ENCODE measurements at places on chromosomes 4 and X. TPM values are rescaled to one million over a fixed set of nuclear protein-coding genes. Genes with fewer than 3 reads are reported as not detected.

The TRIM61 gene
- not detected for total RNA-seq

The EIF2S3 gene
- total RNA-seq: 295 TPM

The TMPRSS11F gene
- not detected for total RNA-seq

The GIMD1 gene
- not detected for total RNA-seq

DNA sequence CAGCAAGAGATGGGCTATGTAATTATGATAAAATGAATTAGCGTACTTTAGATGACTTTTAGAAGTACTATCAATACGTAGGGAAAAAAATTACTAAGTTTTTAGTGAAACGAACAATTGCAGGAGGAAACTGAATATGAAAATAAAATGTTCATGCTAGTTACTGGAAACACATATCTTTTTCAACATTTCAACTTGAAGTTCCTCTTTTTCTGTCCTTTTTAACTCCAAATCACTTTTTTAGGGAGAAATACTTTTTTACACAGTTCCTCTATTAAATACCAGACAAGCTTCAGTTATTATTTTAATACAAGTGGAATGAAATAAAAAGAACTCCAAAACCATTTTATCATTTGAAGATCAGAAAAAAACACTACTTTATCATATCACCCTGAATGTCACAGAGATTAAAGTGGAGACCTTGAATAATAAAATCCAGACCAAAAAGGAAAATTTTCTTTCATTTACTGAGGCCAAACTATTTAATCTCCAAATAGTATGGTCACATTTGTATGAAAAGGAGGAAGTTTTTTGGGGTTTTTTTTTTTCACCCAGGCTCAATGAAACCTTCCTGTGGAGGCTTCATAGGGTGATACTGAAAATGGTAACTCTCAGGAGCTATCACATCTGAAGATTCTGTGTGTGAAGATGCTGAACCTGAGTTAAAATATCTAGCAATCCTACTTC, 306.2 kb downstream of the INPP4B start:
- DNase-seq: no peak
- no peak overlapping the region for H3K27ac ChIP-seq
- no peak overlapping the region for H3K4me3 ChIP-seq
- no peaks in the 10 kb centered on the region for H3K27me3 ChIP-seq

DNA sequence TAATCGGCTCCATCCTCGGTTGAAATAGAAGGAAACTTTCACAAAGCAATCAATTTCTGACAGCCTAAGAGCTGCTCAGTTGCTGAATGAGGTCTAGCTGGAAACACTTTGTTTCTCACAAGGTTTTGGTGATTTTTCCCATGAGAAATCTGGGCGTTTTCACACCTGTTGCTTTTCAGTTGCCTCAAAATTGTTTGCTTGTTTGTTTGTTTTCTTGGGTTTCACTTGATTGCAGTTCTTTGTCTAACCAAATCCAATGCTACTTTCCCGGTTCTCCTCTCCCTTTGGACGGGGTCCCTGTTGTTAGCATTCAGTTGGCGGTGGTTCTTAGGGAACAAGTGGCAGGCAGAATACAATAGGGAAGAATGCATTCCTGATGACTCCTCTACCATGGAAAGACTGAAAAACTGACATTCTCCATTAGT, 135.5 kb downstream of the PALLD start:
- H3K27ac ChIP-seq: peak overlapping the region; percentile 96
- H3K36me3 ChIP-seq: no peaks in the 10 kb centered on the region
- no peaks in the 10 kb centered on the region for H3K27me3 ChIP-seq

DNA sequence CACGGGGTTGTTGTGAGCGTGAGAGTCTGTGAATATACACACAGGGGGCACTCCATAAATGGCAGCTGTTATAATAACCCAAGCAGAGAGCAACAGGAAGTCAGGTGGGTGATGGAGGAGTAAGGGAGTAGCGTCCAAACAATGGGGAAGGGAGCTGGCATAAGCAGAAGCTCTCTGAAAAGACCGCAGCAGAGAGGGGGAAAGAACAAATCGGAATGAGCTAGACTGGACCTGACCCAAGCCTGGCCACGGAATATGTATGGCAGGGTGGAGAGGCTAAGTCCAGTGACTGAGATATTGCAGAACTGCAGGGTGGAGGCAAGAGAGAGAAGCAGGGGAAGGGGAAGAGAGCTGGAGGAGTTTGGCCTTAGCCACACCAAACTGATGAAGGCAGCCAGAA, 6.5 kb upstream of the GJB1 start:
- no peak overlapping the region for H3K27ac ChIP-seq
- no peaks in the 10 kb centered on the region for H3K4me1 ChIP-seq
- peaks cover 3% of the 10 kb centered on the region for H3K27me3 ChIP-seq
- no peak for DNase-seq
- no peak overlapping the region for H3K4me3 ChIP-seq

DNA sequence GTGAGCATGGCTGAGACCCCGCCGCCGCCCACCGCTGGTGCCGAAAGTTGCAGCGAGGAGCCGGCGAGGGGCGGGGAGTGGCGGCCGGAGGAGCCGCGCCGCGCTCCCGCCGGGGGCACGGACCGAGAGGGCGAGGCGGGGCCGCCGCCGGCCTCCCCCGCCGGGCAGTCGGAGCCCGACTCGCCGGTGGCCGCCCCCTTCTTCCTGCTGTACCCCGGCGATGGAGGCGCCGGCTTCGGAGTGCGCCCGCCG, 16.5 kb downstream of the UTP3 start:
- H3K27ac ChIP-seq: no peak overlapping the region
- no peaks in the 10 kb centered on the region for H3K27me3 ChIP-seq
- DNase-seq: no peak
- H3K36me3 ChIP-seq: no peaks in the 10 kb centered on the region
- peak overlapping the region; percentile 93 for H3K4me3 ChIP-seq

DNA sequence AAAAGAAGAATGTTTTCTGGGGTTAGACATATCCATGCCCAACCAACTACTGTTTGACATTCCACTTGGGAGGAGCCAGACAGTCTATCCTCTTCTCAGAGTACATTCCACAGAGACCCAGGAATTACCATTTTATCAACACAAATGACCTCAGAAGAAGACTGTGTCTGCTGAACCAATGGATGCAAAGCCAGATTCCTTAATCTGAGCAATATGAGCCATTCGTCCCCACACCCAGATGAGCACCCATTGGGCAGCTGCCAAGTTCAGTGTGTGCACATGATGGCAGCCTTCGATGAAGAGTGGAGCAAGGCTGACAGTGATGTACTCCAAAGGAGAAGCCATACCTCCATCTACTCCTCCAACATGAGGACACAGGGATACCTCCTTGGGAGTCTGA, 111.3 kb downstream of the ZNF674 start:
- no peaks in the 10 kb centered on the region for H3K36me3 ChIP-seq
- no peak overlapping the region for H3K27ac ChIP-seq
- DNase-seq: no peak
- no peaks in the 10 kb centered on the region for H3K4me1 ChIP-seq
- no peaks in the 10 kb centered on the region for H3K27me3 ChIP-seq

DNA sequence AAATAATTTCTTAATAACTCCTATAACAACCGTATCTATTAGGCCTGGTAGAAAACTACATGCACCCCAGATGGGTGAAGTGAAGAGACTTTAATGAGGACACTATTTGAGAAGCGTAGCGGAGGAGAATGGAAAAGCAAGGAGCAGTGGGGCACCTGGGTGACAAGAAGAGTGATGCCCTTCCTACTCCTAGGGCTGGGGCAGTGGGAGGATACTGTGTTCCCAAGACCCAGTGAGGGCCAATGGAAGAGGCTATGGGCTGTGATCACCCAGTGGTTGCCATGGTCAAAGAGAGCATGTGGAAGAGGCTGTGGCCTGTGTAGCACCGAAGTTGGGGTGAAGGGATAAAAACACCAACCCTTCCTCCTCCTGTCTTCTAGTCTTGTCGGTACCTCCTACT, 86.5 kb upstream of the SHISA3 start:
- H3K36me3 ChIP-seq: no peaks in the 10 kb centered on the region
- H3K27ac ChIP-seq: no peak overlapping the region
- H3K4me1 ChIP-seq: no peaks in the 10 kb centered on the region

GRCh38 chrX:102560423-102561068, 38.8 kb upstream of the ARMCX5 start:
- H3K4me3 ChIP-seq: no peak overlapping the region
- H3K4me1 ChIP-seq: no peaks in the 10 kb centered on the region
- no peak for DNase-seq

DNA sequence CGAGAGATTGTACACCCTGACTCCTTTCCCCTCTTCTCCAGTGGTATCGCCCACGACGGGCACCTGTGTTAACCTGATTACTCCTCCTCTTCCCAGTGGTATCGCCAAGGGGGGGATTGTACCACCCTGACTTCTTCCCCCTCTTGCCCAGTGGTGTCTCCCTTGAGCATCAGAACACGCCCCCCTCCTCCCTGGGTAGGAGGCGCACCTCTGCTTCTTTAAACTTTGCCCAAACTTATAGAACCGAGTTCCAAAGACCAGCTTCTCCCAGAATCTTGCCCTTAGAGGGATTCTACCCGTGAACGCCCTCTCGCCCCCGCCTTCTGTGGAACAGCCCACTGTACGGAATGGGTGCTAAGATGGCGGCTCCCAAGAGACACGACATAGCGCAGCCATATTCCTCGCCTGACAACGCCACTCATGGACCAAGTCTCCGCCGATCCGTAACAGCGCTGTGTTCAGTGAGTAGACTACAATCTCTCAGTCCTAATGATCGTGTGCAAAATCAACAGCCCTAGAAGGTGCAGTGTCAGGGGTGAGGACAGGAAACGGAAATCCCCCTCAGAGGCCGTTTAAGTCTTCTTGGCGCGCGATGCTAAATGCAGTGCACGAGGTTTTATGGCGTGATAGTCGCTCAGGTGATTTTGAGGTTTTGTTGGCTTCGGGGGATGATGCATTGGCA, 4.2 kb upstream of the ZNF157 start:
- no peaks in the 10 kb centered on the region for H3K27me3 ChIP-seq
- H3K4me3 ChIP-seq: peak overlapping the region; percentile 81
- H3K36me3 ChIP-seq: no peaks in the 10 kb centered on the region
- peak overlapping the region; percentile 73 for H3K27ac ChIP-seq
- H3K4me1 ChIP-seq: peaks cover 15% of the 10 kb centered on the region

GRCh38 chr4:94531991-94532789, 80.4 kb downstream of the PDLIM5 start:
- no peak for DNase-seq
- peak overlapping the region; percentile 80 for H3K27ac ChIP-seq
- peaks cover 82% of the 10 kb centered on the region for H3K4me1 ChIP-seq

DNA sequence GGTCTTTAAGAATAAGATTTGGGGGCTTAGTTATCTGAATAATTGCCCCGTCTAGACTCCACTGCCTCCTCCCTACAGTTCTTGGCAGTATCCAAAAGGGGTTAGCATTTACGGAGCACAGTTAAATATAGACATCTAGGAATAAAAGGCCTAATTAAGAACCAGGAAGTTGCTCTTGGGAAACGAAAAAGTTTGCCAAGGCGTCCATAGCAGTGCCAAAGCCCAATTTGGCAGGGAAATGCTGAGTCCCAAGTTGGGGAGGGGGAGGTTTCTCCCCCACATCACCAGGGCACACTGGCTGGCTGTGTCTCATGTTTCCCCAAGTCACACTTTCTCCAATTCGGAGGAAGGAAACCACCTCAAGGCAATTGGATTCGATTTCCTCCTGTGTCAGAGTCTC, 338.7 kb downstream of the FBXW7 start:
- DNase-seq: no peak
- H3K4me3 ChIP-seq: no peak overlapping the region
- peaks cover 2% of the 10 kb centered on the region for H3K36me3 ChIP-seq

GRCh38 chr4:86483773-86484172, 110.3 kb upstream of the PTPN13 start:
- no peak for DNase-seq
- H3K27me3 ChIP-seq: no peaks in the 10 kb centered on the region
- H3K27ac ChIP-seq: no peak overlapping the region
- H3K36me3 ChIP-seq: no peaks in the 10 kb centered on the region
- H3K4me3 ChIP-seq: no peak overlapping the region
- H3K4me1 ChIP-seq: peaks cover 28% of the 10 kb centered on the region

DNA sequence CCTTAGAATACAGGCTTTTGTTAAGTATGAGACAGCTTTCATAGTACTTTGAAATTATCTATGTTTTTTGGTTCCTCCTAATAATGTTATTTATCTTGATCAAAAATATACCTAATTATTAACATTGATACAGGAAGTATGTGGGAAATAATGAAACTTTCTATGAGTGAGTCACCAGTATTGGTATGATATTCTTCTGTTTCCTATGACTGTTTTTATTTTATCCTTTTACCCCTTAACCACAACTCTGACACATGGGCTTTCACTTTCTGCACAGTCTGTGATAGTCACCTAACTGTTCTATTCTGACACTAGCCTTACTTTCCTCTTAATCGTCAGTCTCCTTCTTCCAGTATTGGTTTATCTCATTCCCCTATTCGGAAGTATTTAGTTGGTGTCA, 4.7 kb downstream of the THAP9 start:
- H3K36me3 ChIP-seq: no peaks in the 10 kb centered on the region
- H3K4me1 ChIP-seq: peaks cover 8% of the 10 kb centered on the region
- H3K27me3 ChIP-seq: no peaks in the 10 kb centered on the region
- peak overlapping the region; percentile 18 for H3K27ac ChIP-seq

DNA sequence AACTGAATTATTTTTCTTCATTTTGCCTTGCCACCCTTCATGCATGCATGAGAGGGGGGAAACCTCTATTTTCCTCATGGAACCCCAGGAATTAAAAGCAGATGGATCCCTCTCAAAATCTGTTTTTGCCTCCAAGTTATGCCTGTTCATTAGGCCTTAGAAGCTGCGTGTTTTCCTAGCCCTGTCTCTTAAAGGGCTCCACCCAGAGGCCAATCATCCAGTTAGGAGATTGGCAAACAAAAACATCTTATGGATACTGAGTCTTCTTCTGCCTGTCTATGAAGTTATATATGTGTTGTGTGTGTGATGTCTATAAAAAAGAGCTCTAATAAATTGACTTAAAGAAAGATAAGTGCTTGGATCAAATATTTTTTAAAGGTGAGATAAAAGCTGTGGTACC, 142.9 kb downstream of the ANAPC10 start:
- DNase-seq: no peak
- H3K36me3 ChIP-seq: peaks cover 25% of the 10 kb centered on the region
- H3K4me1 ChIP-seq: no peaks in the 10 kb centered on the region
- H3K4me3 ChIP-seq: no peak overlapping the region

DNA sequence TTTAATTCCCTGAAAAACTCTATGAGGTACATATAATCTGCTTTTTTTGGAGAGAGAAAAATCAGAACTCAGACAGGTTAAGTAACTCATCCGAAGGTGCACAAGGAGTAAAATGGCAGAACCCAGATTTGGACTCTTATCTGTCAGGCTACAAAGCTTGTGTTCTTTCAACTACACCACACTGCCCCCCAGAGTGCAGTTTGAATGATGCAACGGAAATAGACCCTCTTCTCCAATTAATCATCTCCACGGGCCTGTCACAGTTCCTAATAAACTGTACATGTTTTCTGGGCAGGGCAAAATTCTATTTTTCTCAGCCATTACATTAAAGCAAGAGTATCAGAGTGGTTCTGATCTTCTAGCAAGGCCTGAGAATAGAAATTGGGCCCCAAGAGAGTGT, 35.3 kb upstream of the DCX start:
- no peaks in the 10 kb centered on the region for H3K4me1 ChIP-seq
- no peak overlapping the region for H3K4me3 ChIP-seq
- H3K27me3 ChIP-seq: peaks cover 6% of the 10 kb centered on the region

GRCh38 chr4:72893354-72894066, 176.0 kb downstream of the COX18 start:
- peaks cover 59% of the 10 kb centered on the region for H3K4me1 ChIP-seq
- H3K27ac ChIP-seq: no peak overlapping the region
- no peaks in the 10 kb centered on the region for H3K36me3 ChIP-seq
- no peaks in the 10 kb centered on the region for H3K27me3 ChIP-seq
- no peak overlapping the region for H3K4me3 ChIP-seq
